ENCODE measurements at places on chromosomes 7 and 10.

DNA sequence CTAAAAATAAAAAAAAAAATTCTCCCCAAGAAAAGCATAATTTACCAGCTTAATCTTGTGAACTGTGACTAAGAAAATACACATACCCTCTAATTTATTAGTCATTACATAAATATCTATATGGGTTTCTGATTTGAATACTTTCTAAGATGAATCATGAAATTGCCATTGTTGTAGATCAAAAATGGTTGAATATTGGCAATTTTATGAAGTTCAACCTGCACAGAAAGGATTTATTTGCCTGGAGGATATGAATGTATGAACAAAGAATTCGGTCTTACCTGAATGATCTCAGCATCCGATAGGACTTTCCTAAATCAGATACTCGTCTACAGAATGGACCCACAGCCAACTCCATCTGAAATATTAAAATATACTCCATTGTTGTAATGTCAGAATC, 61.5 kb downstream of the HBP1 start:
- DNase-seq = no peak

DNA sequence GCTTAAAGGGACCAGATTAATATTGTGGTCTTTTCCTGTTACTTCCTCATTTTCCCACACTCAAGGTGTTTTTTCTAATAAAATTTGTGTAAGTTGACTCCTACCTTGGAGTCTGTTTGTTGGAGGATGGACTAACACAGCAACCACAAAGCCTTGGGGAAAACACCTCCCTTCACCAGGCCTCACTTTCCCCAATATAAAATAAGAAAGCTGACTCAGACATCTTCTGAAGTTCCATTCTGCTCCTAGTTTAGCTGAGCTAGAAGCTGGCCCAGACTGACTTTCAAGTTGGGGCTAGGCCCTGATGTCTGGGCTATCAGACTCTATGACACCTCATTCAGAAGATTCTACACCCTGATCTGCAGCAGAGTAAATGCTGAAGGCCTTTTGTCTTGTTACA, 73.0 kb upstream of the ADRB1 start:
- DNase-seq = no peak

DNA sequence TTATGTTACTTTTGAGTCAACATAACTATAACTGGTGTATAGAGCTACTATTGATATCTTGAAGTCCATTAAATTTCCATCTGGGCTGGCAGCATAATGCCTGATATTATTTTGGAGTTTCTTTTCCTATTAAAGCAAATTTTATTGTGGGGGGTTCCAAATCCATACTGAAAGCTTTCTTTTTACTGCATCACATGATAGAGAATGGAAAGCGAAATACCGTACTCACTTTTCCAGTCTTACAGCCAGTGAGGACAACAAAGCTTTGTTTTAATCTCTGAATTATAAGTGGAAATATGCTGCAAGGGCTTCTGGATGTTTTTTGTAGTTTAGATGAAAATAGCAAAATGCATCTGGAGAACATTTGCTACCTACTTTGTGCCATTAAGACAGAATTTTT, 477.5 kb upstream of the SEMA3D start:
- no peak for DNase-seq

DNA sequence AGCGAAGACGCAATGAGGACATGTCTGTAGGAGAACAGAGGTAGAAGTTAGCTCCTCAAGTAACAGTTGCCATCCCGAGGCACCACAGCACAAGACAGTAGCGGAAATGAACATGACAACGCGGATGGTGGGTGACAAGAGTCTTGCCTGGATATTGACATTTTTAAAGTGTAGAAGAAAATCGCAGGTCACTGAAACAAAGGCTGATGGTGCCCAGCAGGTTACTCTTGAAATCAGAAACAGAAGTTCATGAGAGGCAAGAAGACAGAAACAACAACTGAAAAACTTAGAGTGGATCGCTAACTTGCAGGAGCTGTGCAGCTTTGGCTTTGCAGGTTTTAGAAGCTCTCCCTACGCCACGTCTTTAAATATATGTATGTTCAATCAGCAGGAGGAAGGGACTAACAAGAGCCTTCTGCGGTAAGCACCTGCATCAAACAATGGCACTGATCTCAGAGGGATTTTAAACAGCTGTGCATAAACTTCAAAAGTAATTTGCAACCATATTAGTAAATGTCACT, 1.8 kb downstream of the PRKCQ start:
- no peak for DNase-seq

GRCh38 chr10:124874-125273, 10.4 kb upstream of the ZMYND11 start:
- DNase-seq = no peak

- no peak for DNase-seq
These were observed 294.5 kb downstream of the AUTS2 start for GRCh38 chr7:69892790-69893189.

DNA sequence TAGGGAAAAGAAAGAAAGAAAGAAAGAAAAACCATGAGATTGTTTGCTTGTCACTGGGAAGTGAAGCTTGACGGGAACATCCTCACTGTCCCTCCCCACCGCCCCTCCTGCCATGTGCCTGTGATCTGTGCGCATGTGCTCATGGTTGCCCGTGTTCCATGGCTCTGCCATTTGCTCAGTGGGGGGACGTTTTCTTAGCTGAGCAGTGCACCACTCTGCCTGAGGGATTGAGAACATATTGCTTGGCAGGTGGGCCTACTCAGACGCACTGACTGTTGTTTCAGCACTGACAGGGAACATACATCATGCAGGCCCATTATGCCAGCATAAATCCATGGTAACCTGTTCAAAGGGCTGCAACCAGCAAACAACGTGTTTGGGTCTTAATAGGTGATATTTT, 747.9 kb upstream of the GALNT17 start:
- no peak for DNase-seq

DNA sequence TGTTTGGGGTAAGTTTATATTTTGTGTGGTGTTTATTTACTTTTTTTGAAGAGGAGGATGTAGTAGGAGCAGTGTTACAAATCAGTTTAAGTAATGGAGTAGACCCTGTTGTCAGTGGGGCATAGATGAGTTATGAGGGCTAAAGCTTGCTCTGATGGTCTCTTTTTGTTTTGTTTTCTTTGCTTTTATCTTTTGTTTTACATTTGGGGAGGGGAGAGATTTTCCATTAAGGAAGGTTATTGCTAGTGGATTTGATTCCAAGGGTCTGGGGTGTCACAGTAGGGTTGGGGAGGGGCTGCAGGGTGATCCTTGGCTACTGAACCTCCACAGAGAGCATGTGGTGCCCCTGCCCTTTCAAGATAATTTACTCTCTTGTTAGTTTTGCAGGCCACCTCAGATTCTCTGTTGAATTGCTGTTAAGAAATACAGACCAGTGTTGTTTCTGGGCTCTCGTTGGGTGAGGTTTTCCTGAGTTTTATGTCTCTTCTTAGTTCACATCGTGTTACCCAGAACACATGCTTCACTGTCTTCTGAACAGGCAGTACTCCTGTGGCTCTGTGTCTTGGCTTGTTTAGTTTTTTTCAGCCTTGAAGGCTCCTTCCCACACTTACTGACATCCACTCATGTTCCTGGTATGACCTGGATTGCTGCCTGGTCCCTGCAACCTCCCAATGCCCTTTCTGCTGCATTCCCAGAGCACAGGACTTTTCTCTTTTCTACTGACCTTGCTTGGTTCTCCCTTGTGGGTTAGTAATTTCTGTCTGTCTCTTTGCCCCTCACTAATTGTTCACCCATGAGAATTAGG, 4.2 kb downstream of the KIFBP start:
- DNase-seq = peak; percentile 31

- DNase-seq = no peak
These were observed 167.0 kb upstream of the CDK1 start for GRCh38 chr10:60611291-60611747.

DNA sequence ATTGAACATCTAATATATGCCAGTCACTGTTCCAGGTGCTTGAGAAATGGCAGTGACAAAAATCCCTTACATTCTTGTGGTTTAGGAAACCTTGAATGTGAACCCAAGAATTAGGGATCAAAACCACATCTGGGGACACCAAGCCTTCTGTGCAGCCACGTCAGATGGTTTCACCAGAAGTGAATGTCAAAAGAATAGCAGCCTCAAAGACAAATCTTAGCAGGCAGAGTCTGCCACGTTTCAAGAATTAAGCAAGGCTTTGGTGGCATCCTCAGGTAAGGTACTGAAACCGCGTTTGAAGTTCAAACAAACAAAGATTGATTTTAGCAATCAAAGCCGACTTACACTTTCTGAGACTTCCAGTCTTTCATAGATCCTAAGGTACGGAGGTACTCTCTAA, 225.5 kb upstream of the GNAI1 start:
- no peak for DNase-seq
